Fibroblast of skin of back (primary cell): ENCODE measurements at places on chromosomes 16 and 17.
A peak's percentile ranks its signal among the peaks of the same experiment; 100 is the strongest.

DNA sequence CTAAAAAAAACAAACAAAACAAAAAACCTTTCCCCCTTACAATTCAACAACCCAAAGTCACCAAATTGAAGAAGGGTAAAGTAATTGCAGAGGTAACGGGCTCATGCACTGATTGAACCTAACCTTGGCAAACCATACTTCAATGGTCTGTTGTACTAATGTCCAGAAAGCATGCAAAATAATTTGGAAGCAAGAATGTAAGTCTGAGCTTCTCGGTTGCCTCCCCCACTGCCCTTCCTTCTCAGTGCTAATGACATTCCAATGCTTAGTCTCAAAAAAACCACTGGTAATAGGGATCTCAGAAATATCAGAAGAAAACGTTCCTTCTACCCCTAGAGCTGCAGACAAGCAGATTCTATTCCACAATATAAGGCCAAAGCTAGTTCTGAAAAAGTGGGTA is 15.8 kb downstream of the KRABD2 start:
- no peak for DNase-seq

DNA sequence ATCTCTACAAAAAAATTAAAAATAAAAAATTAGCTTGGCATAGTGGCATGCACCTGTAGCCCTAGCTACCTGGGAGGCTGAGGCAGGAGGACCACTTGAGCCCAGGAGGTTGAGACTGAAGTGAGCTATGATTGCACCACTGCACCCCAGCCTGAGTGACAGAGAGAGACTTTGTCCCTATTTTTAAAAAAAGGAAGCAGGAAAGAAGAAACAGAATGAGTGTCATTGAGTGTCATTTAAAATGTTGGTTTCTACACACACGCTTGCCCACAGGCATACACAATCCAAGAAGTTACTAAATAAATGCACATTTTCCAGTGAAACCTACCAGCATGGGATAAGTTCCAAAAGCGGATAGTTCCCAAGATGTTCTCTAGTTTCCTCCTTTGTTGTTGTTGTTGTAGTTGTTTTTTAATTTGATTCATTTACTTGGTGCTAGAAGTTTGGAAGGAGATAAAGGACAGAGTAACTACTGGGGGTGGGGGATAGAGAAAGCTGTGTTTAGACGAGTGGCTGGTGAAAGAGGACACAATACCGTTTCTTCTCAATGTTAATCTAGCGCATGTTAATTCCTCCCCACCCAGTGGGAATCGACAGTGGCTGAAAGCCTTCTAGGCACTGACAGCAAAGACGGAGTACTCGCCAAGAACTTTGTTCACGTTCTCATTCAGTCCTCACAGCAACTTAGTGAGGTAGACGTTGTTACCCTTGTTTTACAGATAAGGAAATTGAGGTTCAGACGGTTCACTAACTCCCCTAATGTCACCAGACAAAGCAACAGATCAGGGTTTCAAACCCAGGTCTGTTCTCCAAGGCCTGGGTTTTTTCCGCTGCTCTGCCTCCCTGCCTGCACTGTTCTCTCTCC is 17.3 kb downstream of the MRPS23 start:
- no peak for DNase-seq

DNA sequence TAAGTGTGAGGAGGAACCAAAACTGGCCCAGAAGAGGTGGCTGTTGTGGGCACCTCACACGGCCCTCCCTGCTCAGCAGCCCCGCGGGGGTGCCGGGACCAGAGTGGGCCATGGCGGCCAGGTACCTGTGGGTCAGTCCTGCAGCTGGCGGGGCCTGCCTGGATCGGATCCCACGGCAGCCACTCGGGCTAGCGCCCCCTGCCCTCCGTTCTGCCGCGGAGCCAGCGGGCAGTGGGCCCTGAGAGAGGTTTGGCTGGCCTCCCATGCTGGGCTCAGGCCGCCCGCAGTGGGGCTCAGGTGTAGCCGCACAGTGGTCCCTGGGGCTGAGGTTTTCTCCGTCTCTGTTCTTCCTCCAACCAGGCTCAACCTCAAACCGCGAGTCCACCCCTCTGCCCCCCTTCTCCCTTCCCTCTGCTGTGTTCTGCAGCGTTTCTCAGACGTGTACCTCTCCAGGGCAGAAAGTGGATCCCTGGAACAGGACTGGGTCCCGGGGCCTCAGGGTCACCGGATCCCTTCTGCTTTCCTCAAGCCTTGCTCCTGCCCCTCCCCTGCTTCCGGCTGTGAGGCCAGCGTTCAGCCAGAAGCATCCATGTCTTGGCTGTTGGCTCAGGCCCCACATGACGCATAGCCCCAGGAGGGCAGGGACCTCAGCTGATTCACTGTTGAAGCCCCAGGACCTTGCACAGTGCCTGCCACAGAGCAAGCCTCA is 28.6 kb upstream of the ITGA3 start:
- peak; percentile 98 for DNase-seq

- DNase-seq = no peak
Observed at GRCh38 chr17:57255182-57255775, 1.0 kb upstream of the MSI2 start.

DNA sequence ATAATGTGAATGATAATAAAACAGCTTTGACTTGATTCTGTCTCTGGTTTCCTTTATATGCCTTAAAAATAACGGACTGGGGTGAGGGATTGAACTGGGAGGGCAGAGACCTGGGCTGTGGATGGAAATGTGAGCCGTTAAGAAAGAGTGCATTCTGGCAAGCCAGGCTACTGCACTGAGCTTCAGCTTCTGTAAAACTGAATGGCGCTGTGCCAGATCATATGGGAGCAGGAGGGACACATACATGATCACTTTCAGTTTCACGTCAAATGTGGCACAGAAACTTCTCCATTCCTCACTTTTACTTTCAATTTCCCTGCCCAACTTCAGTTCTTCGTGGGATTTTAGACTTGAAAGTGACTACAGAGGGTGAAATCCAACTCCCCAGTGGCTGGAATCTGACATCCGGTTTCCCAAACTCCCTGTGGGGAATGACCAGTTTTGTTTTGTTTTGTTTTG is 1.1 kb downstream of the MT2A start:
- peak; percentile 93 for DNase-seq

- DNase-seq = no peak
Observed at GRCh38 chr17:35555691-35556090, 4.9 kb downstream of the SLFN14 start.

- no peak for DNase-seq
Observed at GRCh38 chr16:58500430-58501241, 693 bp downstream of the NDRG4 start.

DNA sequence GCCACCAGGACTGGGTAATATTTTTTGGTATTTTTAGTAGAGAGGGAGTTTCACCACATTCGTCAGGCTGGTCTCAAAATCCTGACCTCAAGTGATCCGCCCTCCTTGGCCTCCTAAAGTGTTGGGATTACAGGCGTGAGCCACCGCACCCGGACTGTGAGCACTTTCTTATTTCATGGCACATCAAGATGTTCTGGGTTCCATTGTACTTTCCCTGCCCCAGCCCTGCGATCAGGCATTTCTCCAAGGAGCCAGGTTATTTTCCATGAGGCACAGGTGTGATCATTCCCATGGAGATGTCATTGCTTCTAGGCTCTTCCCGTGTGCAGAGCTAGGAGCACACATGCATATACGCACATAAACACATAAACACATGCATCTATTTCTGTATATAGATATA is 2.6 kb upstream of the ANKRD40CL start:
- DNase-seq = no peak

DNA sequence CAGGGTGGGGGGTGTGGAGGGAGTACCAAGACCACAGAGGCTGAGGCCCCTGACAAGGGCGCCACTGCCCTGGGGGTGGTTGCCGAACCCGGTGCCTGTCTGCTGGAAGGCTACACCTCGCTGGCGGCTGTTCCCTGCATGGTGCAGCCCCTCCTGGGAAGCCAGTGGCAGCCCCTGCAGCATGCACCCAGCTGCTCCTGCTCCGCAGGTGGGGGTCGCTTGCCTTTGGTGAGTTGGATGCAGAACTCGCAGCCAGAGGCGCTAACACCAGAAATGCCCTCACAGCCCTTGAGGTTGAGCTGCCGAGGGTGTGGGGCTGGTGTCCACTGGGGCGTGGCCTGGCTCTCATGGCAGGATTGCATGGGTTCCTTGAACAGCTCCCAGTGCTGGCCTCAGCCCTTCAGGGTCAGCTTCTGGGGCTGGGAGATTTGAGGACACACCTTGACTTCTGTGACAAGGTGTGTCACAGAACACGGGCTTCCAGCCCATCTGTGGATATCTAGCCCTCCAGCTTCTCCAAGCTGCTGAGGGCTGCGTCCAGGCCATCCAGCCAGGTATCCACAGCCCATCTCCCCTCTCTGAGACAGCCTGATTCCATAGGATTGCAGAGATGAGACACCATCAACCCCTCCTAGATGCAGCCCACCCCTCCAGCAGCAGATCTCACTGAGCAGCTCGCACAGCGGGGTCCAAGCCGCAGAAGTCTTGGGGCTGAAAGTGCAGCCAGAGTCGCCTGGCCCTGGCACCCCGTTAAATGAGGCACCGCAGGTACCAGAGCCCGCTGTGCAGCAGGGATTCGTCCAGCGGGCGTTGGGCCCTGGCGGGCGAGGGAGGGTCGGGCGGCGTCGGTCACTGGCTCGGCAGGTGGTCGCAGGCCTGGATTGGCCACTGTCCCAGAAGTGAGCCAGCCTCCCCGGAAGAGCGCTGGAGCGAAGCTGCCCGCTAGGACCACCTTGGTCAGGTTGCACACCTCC is 586.3 kb downstream of the KCNJ18 start:
- DNase-seq = no peak

- DNase-seq = no peak
Observed at GRCh38 chr16:80910434-80910833, 96.3 kb downstream of the CMC2 start.

GRCh38 chr17:56886288-56886731 is 27.5 kb downstream of the TRIM25 start:
- DNase-seq = no peak
